AML-193 (cell line): ENCODE measurements at places on chromosomes 3 and 15.

- no peak for DNase-seq
Measured at GRCh38 chr3:21803604-21804003, 52.6 kb upstream of the ZNF385D start.

- DNase-seq: peak; percentile 29
Measured at GRCh38 chr15:67433495-67434099, 87.3 kb upstream of the C15orf61 start.

- DNase-seq: no peak
Measured at GRCh38 chr3:54891540-54891897, 36.3 kb downstream of the LRTM1 start.

- DNase-seq: no peak
Measured at GRCh38 chr3:13666781-13667709, 118.1 kb downstream of the FBLN2 start.

DNA sequence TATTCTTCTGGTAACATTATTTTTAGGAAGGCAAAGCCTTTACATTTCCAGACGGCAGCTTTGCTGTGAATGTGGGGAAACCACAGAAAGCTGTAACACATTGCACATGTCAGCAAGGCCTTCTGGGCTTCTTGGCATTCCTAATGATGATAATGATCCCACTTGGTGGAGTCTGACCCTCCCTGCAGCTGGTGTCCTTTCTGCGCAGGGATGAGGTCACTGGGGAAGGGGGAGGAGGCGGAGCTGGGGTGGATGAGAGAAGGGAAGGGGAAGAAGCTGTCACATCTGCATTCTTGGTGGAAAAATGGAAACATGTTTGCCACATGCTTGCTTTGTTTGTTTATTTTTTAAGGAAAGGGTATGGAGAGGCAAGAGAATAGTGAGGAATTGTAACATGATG is 68.6 kb downstream of the FILIP1L start:
- no peak for DNase-seq

- DNase-seq: no peak
Measured at GRCh38 chr3:16686679-16687078, 81.5 kb upstream of the DAZL start.

- no peak for DNase-seq
Measured at GRCh38 chr3:134027631-134028030, 2.1 kb downstream of the SLCO2A1 start.

DNA sequence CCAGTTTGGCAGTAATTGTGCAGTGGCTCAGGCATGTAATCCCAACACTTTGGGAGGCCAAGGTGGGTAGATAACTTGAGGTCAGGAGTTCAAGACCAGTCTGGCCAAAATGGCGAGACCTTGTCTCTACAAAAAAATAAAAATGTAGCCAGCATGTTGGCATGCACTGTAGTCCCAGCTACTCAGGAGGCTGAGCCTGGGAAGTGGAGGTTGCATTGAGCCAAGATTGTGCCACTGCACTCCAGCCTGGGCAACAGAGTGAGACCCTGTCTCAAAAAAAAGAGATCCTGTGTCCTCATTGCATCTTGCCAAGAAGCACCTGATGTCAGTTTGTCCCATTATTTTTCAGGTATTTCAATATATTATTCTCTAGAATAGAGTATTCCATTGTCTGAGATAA is 61.8 kb downstream of the CRTC3 start:
- DNase-seq: no peak

GRCh38 chr3:153349108-153349499 is 187.1 kb downstream of the RAP2B start:
- DNase-seq: peak; percentile 45

DNA sequence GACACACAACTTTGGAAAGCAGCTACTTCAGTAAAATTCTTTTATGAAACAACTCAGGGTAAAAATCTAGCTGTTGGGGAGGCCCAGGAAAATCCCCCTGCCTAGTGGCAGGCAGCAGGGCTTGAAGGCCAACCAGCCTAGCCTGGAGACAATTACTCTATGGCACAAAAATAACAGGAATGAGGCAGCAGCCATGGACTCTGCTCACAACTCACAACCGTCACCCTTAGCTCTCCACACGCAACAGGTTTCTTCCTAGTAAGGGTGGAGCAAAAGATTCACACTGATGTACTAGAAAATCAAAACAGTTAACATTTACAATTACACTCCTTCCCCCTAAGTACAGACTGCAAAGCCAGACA is 530 bp upstream of the FBXL22 start:
- DNase-seq: no peak

DNA sequence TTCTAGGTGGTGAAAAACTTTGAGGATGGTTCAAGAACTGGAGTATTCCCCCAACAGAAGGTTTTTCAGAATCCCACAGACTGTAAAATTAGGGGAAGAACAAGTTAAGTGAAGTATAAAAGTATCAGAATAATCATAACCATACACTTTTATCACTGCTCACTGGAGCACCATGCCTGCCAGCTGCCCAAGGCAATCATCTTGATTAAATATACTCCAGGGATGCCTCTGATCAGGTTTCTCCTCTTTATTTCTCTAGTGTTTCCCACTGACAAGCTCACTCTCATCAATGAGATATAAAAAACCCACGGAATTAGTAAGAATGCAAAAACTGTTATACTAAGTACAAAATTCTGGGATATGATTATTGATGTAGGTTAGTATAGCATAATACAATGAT is 108.0 kb downstream of the STAG1 start:
- DNase-seq: no peak

GRCh38 chr3:98732286-98733052 is 30.7 kb upstream of the ST3GAL6 start:
- DNase-seq: no peak

- DNase-seq: no peak
Measured at GRCh38 chr3:99999536-99999935, 114.8 kb downstream of the FILIP1L start.

GRCh38 chr3:148854061-148854460 is 11.0 kb upstream of the CPA3 start:
- no peak for DNase-seq

DNA sequence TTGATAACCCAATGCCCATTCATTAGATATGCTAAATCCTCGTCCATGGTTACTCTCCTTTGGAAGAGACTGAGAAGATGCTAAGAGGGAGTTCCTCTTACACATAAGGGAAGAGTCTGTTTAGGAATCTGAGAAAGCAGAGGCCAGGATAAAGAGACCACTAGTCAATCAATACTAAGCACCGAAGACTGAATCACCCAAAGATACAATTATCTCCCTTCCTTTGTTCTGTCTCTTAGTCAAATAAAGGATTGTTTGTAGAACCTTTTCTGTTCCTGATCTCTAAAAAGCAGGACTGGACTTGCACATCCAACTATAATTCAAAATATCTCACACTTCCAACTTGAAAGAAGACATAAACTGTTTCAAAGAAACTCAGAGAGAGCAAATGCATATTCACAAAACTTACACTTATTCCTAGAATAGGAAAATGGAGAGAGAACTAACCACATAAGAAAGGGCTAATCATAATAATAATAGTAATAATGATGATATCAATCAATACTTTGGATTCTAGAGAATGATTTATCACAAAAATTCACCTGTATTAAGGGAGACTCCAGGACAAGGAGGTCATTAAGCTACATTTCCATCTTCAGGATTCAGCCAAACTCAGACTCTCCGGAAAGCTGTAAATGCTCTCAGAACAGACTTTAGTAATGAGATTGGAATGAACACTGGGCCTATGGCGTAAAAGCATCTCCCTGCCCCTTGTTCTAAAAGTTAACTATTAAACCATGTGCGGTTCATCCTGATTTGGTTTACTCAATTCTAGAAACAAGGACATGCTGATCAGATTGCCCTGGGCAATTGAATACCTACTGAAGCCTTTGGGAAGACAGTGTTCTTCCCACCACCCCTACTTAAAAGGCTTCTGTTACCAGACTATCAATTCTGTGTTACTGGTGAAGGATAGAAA is 401.5 kb downstream of the ZBTB20 start:
- no peak for DNase-seq

GRCh38 chr3:52388933-52389332 is 56.0 kb downstream of the SEMA3G start:
- DNase-seq: peak; percentile 26

GRCh38 chr15:40011303-40011702 is 27.7 kb downstream of the SRP14 start:
- DNase-seq: no peak

DNA sequence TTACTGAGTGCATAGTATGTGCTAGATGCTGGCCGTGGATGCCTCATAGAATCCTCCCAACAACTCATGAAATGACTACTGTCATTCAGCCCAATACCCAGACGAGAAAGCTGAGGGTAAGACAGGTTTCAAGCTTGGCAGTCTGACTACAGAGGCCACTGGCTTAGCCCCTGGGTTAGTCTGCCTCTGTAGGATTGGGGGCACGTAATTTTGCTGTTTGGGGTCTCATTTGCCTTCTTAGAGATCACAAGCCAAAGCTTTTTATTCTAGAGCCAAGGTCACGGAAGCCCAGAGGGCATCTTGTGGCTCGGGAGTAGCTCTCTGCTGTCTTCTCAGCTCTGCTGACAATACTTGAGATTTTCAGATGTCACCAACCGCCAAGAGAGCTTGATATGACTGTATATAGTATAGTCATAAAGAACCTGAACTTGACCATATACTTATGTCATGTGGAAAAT is 1.0 kb upstream of the CCR5 start:
- DNase-seq: no peak

DNA sequence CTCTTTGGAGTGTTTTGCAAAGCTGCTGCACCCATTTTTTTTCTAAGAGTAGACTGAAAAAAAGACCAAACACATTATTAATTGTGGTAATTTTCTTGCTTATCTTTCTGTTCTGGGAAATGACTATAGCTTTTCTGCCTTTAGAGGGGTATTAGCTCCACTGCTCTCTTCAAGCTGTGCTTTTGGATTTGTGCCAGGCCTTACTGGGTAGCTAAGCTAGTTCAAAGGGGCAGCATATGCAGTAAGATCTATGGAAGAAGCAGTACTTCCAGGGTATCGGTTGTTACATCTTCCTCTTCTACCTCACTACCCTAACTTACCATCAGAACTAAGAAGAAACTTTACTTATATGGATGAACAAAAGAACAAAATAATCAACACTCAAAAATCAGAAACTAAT is 28.7 kb upstream of the ARIH1 start:
- DNase-seq: no peak

DNA sequence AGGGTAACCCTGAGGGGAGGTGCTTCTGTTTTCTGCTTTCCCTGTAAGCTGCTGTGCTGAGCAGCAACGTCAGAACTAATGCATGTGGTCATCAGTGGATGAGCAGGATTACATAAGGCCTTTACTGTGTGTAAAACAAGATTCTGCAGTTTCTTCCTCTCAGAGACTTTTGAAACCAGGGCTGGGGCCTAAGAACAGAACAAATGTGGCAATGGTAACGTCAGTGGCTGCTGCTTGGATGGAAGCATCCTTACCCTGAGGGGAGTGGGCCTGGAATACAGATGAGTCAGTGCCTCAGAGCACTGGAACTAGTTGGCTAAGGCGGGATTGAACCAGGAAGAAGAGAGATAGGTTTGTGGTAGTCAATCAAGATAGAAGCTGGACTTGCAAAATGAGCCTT is 180.2 kb upstream of the KCNH8 start:
- no peak for DNase-seq

DNA sequence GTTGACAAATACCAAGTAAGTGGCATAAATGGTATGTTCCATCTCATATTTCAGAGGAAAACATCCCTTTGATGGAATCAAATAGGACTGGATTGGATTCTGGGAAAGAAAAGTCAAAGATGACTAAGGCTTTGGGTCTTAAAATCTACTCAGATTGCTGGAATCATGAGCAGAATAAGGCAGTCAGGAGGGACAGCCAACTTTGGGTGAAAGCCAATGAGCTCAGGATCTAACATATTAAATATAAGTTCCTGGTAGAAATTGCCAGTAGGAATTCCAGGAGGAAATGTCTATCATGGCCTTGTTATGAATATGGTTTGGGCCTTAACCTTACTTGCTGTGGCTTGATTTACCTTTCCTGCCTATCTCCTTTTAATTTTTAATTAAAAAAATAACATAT is 55.3 kb downstream of the ISL2 start:
- DNase-seq: no peak

GRCh38 chr3:120908030-120908794 is at the start of gene STXBP5L:
STXBP5L (plus strand) TSS chr3:120908205; CDS start chr3:120909579, 1,374 bp downstream.
- DNase-seq: no peak

GRCh38 chr3:52122491-52122890 is 31.7 kb downstream of the POC1A start:
- no peak for DNase-seq

GRCh38 chr3:117150628-117151027 is 441.0 kb downstream of the TUSC7 start:
- no peak for DNase-seq

DNA sequence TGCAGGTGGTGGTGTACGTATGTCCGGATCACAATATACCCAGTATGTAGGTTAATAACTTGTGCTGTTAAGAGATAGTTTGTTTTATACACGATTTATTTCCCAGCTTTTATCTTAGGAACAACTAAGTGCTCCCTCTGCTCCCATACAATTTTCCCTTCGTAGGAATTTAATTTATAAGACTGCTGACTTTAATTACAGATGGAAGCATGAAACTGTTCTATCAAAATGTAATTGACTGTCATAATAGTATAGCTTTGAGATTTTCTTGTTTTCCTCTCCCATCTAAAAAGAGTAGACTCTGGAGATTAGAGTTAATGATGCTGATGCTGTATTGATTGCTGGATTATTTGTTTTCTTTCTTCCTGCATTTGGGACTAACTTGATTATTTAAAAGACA is 370.7 kb upstream of the SGO1 start:
- no peak for DNase-seq

DNA sequence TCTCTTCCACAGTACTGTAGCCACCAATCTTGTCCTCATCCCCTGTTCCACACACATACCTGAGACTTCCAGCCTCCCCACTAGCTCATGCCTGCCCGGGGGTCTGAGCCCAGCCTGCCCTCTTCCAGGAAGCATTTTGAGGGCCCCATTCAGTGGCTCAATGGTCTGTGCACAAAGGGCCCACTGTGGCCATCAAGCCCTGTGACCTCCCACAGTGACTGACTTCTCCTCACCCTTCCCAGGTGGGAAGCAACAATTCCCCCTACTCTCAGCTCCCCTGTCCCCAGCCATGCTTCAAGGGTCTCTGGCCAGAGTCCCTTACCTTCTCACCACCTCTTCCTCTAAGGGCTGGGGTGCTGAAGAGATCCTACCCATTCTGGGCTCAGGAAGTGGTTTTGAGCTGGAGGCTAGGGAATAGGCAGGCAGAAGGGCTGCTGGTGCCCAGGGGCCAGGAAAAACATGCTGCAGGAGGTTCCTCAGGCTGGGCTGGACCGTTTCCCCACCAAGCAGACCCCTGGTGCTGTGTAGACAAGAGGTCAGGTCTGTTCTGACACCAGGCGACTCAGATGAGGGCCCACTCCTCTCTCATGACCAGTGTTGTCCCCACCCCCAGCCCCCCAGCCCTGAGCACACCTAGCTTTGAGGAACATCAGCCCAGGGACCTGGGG is 3.0 kb upstream of the KLF15 start:
- no peak for DNase-seq

DNA sequence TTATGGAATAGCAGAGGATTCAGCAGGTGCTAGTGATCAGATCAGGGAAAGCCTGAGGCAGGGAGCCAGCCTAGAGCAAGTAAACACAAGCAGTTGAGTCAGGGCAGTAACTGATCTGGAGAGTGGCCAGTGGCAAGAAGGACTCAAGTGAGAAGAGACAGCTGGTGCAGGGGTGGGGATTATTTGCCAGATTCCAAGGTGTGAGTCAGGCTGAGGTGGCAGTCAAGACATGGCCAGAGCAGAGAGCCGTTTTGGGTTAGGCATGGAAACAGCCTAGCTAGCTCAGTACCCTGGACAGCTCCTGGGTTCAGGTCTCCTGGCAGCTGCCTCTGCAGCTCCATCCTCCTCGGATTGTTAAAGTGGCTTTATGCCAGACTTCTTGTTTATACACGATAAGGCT is 281.9 kb upstream of the ONECUT1 start:
- no peak for DNase-seq

GRCh38 chr3:192570821-192571791 is 156.2 kb downstream of the FGF12 start:
- no peak for DNase-seq
